Activated CD8-positive, alpha-beta T cell treated with anti-CD3 and anti-CD28 coated beads for 36 hours (primary cell): ENCODE measurements at places on chromosomes 12 and 14. TPM values are rescaled to one million over a fixed set of nuclear protein-coding genes. Genes with fewer than 3 reads are reported as not detected.

DPY19L2 gene
- 6.1 TPM for total RNA-seq

ARF3 gene
- 58.3 TPM for total RNA-seq

GRCh38 chr14:99038431-99038820 lies 233.6 kb downstream of the BCL11B start:
- DNase-seq: no peak
- H3K27ac ChIP-seq: no peak overlapping the region
- no peak overlapping the region for H3K4me3 ChIP-seq
- no peaks in the 10 kb centered on the region for H3K27me3 ChIP-seq
- H3K4me1 ChIP-seq: no peaks in the 10 kb centered on the region

GRCh38 chr14:101600336-101600890 lies 39.1 kb downstream of the DIO3 start:
- no peak for DNase-seq
- peaks cover 7% of the 10 kb centered on the region for H3K36me3 ChIP-seq
- peaks cover 34% of the 10 kb centered on the region for H3K4me1 ChIP-seq
- no peak overlapping the region for H3K27ac ChIP-seq

- no peaks in the 10 kb centered on the region for H3K27me3 ChIP-seq
- H3K27ac ChIP-seq: no peak overlapping the region
- no peaks in the 10 kb centered on the region for H3K36me3 ChIP-seq
- no peaks in the 10 kb centered on the region for H3K4me1 ChIP-seq
Measured at GRCh38 chr14:69318901-69319475, 59.0 kb downstream of the GALNT16 start.

DNA sequence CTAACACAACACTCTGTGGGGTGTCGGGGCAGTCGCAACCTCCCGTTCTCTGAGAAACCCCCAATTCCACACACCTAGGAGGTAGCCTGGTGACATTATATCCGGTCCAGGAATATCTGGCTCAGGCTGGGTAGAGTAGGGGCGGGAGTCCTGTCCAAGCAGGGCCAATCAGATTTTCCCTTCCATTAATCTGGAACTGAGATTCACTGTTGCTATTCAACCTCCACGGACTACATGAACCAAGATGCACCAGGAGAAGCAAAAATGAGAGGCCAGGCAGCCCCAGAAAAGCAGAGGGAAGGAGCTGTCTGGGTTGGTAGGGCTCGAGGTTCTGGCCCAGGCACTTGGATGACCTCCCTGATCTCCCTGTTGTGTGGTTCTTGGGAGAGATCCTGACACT lies 51.0 kb downstream of the NINJ2 start:
- DNase-seq: no peak
- H3K36me3 ChIP-seq: no peaks in the 10 kb centered on the region
- H3K4me1 ChIP-seq: peaks cover 29% of the 10 kb centered on the region
- H3K4me3 ChIP-seq: no peak overlapping the region

DNA sequence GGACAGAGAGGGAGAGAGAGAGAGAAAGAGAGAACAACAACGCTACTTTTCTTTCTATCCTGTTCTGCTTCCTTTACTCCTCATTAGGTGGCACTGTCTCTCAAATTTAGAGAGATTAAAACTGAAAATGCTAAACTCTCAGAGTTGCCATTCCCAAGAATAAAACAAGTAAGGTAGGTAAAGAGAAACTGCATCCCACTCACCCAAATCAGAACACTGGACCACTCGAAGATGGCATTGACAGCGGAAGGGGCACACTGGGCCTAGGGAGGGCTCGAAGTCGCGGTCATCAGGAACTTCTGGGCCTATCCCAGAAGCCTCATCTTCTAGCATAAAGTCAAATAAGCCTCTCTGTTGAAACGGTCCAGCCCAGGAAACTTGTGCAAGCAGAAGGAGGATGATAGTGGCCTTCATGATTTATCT lies 4.5 kb downstream of the DCN start:
- no peaks in the 10 kb centered on the region for H3K36me3 ChIP-seq
- H3K4me1 ChIP-seq: no peaks in the 10 kb centered on the region
- H3K4me3 ChIP-seq: no peak overlapping the region
- H3K27ac ChIP-seq: no peak overlapping the region
- DNase-seq: no peak

RTRAF gene
- total RNA-seq: 230 TPM

DNA sequence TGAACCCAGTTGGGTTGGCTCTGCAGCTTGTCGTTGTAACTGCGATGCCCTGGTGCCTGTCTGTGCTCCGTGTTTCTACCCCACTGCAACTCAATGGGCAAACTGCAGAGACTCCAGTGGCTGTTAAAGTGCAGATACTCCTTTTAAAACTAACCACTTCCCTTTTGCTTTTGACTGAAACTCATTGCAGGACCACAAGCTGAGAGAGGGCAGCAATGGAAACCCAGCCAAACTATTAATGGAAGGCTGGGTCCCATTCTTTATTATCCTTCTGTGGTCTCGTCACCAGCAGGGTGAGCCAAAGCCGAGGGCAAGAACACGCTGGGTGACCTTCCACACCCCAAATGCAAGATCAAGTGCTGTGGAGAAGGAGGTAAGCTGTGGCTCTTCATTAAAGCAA lies 910.4 kb downstream of the VRK1 start:
- H3K4me1 ChIP-seq: peaks cover 81% of the 10 kb centered on the region
- no peaks in the 10 kb centered on the region for H3K27me3 ChIP-seq
- no peaks in the 10 kb centered on the region for H3K36me3 ChIP-seq
- DNase-seq: peak; percentile 47

DNA sequence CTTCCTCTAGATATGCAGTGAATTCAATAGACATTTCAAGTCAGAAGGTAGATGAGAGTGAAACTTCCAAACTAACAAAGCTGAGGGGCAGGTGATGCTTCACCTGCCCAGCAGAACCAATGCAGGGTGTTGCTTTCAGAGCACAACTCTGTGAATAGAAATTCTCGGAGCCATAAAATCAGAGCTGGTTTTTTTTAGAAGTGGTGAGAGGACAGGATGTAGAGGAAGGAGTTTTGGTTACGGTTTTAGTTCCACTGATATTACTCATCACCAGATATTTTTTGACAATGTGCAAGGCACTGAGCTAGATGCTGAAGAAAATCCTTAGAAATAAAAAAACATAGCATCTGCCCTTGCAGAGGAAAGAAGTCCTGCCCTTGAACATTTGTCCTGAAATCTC lies 62.2 kb downstream of the BMP4 start:
- H3K4me1 ChIP-seq: no peaks in the 10 kb centered on the region
- no peak for DNase-seq
- no peaks in the 10 kb centered on the region for H3K27me3 ChIP-seq
- H3K4me3 ChIP-seq: no peak overlapping the region
- no peak overlapping the region for H3K27ac ChIP-seq
- H3K36me3 ChIP-seq: no peaks in the 10 kb centered on the region
